ENCODE measurements at places on chromosomes 2 and 18.

- no peak for DNase-seq
Observed at GRCh38 chr2:158507141-158507540, 50.4 kb downstream of the PKP4 start.

GRCh38 chr2:69692424-69692823 is 48.9 kb upstream of the AAK1 start:
- DNase-seq: no peak

GRCh38 chr18:33600846-33601245 is 22.8 kb downstream of the ASXL3 start:
- DNase-seq: no peak

DNA sequence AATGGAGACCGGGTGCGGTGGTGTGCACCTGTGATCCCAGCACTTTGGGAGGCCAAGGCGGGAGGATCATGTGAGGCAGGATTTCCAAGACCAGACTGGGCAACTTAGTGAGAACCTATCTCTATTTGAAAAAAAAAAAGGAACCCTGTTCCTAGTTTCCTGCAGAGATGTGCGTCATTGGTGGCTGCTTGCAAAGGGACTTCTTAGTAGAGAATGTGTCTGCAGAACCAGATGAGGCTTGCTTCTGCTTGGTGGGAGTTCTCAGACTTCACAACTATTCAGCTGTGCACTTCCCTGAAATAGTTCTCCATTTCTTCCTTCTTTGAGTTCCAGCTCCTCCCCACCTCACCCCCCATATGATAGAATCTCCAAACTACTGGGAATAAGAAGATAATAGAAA is 22.3 kb downstream of the ZCCHC2 start:
- DNase-seq: no peak

- DNase-seq: no peak
Observed at GRCh38 chr18:27983780-27984179, 193.2 kb downstream of the CDH2 start.

- DNase-seq: no peak
Observed at GRCh38 chr2:152924219-152924618, 205.8 kb downstream of the ARL6IP6 start.

- no peak for DNase-seq
Observed at GRCh38 chr18:62702259-62702658, 13.1 kb upstream of the PHLPP1 start.

DNA sequence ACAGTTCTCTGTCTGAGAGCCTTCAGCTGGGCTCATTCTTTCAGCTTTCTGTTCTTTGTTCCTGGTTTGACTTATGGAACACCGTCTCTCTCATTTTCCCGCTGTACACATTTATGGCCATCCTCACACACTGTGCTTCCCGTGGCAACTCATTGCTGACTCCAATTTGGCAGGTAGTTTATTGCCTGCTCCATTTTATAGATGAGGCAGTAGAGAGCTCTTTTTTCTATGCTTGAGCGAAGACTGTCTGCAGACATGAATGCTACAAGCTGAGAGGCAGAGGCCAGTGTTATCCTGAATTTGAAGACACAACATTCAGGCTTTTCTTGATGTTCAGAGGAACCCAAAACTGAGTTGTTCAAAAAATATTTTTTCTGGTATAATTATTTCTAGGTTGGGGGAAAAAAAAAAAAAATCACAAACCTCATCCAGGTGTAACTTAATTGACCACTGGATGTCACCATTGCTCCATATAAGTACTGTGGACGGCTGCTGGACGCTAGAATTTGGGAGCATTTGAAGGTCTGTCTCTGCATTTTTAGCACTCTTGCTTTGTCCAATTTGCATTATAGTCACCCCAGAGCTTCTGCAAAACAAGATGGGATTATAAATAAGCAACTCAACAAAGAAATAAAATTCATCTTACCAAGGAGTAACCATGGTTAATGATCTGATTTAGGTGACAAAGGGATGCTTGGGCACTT is 83.5 kb downstream of the HRH4 start:
- DNase-seq: no peak

DNA sequence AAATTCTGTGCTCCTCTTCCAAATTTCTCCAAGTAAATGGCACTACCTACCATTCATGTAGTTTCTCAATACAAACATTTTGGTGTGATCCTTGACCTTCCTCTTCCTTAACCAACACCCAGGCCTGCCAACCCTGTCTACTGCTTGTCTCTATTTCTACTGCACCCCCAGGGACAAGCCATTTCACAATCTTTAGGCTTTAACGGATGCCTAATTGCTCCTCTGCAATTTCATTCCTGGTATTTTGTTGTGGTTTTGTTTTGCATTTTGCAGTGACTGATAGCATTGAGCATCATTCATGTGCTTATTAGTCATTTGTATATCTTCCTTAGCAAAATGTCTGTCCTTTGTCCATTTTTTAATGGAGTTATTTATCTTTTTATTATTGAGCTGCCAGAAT is 10.0 kb downstream of the FAP start:
- DNase-seq: no peak

DNA sequence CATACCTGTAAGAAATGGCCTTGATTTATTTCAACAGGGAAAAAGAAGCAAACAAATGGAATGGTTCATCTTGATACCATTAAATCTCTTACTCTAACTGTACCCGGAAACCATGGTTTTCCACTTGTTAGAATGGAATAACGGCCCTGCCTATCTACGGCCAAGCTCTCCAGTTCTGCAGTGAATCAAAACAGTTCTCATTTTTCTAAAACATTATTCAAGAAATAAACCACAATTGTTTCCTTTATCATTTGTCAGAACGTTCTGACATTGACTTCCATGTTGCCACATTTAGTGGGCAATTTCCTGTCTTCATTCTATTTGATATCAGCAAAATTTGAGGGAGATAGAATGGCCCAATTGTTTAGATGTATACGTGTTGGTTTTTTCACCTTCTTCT is 118.8 kb upstream of the CDH19 start:
- DNase-seq: no peak

- DNase-seq: no peak
Observed at GRCh38 chr2:222423186-222423585, 1.2 kb upstream of the SGPP2 start.

- DNase-seq: no peak
Observed at GRCh38 chr2:44759823-44760222, 181.7 kb upstream of the SIX3 start.

- peak; percentile 55 for DNase-seq
Observed at GRCh38 chr2:188978291-188979081, 4.3 kb downstream of the COL3A1 start.

- DNase-seq: no peak
Observed at GRCh38 chr2:164252568-164253287, 368.6 kb downstream of the GRB14 start.

DNA sequence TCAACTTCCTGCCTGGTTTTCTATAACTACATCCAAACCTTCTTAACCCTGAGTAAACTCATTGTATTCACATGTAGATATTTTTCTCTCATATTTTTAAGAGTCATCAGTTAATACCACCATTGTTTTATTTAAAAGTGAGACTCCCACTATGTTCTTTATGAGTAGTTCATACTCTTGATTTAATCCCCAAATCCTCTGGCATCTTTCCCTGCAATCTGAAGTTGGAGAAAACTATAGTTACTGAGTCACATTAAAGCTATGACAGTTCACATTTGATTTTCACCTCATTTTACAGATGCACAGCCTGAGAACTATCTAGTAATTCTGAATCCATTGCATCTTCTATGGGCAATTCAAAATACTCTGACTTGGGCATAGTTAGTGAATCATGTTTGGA is 1358.7 kb upstream of the NRXN1 start:
- DNase-seq: no peak

DNA sequence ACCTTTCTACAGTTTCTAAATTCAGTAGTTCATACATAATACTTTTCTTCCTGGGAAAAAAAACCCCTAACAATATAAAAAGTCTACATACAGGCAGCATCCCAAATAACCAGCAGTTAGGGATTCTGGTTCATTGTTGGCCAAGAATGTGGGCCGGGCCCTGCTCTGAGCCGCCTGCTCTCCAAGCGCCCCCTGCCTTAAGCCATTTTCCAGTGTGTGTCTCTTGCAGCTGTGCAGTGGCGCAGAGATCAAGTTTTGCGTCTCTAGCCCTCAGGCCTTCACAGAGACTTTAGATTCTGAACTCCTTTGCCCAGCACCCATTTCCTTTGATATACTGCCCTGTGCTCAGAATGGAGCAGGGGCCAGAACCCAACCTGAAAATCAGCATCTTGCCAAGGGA is 32.9 kb downstream of the RMC1 start:
- peak; percentile 49 for DNase-seq

GRCh38 chr2:26640781-26641564 is at the start of gene CIB4:
Gene CIB4 (minus strand): TSS chr2:26641366. CDS start chr2:26641314, 52 bp downstream.
- no peak for DNase-seq

DNA sequence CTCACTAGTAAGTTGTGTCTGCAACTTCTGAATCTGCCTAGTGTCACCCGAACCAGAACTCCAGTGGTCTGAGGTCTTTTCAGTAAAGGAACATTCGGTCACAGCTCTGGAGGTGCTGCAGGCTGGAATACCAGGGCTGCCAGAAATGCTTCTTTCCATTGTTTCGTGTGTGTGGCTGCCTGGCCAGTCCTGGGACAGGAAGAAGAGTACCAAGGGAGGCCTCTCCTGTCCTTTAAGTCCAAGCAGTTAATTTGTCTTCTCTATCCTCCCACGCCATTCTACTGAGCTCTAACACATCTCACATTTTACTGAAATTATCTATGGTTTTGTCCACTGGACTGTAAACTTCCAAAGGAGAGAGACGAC is 196.0 kb downstream of the LNPK start:
- DNase-seq: no peak

DNA sequence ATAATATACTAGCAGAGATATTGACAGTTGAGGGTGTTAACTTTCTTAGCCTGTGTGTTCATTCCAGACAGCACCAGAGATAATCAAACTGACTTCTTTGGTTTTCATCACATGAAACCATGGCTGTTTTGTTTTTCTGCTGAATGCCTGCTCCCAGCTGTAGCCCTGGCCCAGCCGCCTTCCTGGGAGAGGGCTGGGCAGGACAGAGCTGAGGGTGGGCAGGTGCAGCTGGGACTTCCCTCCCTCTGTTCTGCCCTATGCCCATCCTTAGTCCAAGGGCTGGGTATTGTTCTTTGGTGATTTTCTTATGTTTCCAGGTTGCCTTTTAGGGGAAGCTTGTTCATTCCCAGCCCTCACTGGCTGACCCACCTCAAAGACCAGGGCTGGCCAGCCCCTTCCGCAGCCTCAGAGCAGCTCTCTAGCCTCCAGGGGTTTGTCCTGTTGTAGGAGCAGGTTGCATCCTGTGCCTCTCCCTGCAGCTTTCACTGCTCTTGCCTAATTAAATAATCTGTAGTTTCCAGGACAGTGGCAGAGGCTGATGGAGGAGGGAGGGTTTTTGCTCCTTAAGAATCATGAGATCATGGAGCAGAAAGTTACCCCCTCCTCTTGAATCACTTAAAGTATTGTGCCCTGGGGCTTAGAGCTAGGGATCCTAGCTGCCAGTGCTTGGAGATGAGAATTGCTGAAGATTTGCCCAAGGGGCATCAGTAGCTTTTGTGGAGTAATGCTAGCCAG is 61.4 kb downstream of the MTCL1 start:
- no peak for DNase-seq

GRCh38 chr2:102550151-102550550 is 69.2 kb upstream of the SLC9A2 start:
- no peak for DNase-seq

GRCh38 chr2:187775196-187775595 is 221.0 kb upstream of the TFPI start:
- no peak for DNase-seq

- DNase-seq: no peak
Observed at GRCh38 chr2:237539681-237540080, 26.7 kb upstream of the PRLH start.

DNA sequence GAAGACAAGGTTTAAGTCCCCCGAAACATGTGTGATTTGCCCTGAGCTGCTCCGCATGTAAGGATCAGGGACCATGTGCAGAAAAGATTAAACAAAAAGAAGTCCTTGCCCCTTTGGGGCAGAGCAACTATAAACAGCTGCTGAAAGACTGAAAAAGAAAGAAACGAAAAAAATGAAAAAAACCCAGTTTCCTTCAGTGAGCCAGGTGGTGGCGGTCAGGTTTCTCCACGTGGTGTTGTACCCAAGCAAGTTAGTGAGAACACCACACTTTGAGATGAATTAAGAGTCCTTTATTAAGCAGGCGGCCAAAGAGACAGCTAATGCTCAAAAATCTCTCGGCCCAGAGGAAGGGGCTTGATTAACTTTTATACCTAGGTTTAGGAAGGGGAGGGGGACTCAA is 404.9 kb upstream of the SYT4 start:
- no peak for DNase-seq

DNA sequence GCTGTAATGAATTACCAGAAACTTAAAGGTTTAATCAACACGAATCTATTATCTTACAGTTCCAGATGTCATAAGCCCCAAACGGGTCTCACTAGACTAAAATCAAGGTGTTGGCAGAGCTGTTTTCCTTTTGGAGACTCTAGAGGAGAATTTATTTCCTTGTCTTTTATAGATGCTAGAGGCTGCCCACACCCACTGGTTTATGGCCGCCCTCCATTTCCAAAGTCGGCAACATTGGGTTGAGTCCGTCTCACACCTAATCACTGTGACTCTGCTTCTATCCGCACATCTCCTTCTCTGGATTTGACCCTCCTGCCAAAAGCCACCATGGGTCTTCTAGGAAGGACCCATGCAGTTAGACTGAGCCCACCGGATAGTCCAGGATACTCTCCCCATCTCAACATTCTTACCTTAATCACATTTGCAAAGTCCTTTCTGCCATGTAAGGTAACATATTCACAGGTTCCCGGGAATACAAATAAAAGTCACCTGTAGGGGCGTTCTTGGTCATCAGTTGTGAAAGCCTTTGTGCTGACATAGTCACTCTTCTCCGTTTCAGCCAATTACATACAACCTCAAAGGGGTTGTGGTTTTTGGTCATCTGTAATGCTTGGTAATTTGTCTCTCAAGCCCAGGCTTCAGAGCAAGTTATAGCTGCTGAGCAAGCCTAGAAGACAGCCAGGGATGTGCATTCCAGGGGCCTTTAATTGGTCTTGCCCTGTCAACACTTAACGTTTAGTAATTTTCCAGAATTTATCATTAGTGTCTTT is 179.4 kb downstream of the ANTXR1 start:
- no peak for DNase-seq

DNA sequence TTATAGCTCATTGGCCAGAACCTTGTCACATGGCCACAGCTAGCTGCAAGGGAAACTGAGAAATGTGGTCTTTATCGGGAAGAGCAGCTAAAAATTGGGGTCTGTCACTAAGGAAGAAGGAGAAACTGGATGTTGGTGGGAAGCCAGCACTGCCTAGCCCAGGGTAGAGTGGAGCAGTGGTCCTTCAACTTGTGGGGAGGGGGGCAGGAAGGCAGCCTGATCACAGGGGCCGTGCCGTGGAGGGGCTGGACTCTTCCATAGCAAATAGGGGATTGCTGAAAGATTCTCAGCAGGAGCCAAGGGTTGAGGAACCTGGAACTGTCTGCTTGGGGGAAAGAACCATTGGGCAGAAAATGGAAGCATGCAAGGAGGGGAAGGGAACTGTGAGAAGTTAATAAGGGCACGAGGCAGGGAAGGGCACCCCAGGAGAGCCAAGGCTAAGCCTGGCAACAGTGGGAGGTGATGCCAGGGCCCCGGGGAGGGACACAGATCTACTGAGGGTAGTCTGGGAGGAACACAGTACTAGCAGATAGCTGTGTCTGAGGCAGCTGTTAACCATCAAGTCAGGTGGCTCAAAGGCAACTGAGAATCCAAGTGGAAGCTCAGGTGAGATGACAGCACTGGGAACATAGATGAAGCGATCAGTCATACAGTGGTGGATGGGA is 5.9 kb upstream of the NEURL3 start:
- DNase-seq: no peak

Data from right hindlimb (tissue), 1 donor.